Skeletal muscle tissue (tissue), 5 donors: ENCODE measurements at places on chromosomes 5 and 9. TPM values are rescaled to one million over a fixed set of nuclear protein-coding genes. Genes with fewer than 3 reads are reported as not detected.

CERCAM gene
- total RNA-seq = 33.4 TPM

SMIM27 gene
- 3.1 TPM for total RNA-seq

SV2C gene
- total RNA-seq = under 0.01 TPM

SPAG8 gene
- 0.52 TPM for total RNA-seq

TTC33 gene
- 17.2 TPM for total RNA-seq

SAXO1 gene
- total RNA-seq = not detected
